Sigmoid colon (tissue), 7 donors: ENCODE measurements at places on chromosomes 5 and 9.

DNA sequence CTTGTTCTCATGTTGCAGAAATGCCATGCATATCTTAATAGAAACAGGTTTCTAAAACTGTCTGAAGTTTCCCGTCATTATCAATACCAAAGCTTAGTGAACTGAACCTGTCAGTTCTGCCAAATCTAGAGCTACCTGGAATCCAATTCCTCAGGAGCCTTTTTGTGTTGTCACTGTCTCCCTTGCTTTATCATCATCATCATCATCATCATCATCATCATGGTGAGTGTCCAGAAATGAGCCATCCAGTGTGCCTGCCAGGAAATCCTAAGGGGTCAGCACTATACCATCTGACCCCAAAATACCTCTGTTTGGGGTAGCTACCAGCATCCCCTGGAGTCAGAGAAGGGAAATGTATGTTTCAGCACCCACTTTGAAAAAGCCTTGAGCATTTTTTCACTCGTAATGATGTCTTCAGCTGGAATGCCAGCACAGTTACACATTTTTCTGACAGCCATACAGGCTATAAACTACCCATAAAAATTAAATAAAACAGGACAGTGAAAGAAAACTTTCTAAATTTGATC lies 150.3 kb downstream of the NR2F1-AS1 start:
- DNase-seq = no peak

DNA sequence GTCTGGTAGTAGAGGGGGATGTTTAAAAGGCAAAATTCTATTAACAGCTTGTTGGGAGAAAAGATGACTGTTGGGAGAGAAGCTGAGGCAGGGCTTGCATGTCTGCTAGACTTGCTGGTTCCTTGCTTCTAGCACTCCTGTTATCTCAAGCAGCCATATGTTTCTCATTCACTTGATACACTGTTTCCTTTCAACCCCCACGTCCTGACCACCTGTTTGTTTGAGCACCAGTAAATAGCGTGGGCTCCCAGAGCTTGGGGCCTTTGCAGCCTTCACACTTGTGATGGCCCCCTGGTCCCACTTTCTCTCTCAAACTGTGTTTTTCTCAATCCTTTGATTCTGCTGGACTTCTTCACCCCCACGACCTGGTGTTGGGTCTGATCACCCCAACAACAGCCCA lies 111.7 kb upstream of the TMEM161B start:
- DNase-seq = no peak

DNA sequence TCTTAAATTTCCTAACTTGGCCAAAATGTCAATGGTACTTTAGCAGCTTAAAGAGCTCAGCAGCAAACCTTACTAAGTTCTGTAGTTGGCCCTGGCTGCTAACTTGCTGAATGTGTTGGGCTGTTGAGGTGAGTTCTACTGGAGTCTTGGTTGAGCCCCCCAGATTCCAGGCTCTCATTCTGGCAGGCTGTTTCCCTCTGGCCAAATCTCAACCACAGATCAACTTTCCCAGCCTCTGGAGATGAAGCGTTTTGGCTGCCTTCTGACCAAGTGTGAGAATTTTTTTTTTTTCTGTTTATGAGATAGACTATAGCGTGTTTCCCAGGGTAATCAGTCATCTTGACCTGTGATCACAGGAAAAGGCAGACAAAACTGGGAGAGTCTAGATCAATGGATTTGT lies 343.7 kb downstream of the EBF1 start:
- no peak for DNase-seq

GRCh38 chr9:136119883-136120393 lies 1.3 kb upstream of the TMEM250 start:
- no peak for DNase-seq

DNA sequence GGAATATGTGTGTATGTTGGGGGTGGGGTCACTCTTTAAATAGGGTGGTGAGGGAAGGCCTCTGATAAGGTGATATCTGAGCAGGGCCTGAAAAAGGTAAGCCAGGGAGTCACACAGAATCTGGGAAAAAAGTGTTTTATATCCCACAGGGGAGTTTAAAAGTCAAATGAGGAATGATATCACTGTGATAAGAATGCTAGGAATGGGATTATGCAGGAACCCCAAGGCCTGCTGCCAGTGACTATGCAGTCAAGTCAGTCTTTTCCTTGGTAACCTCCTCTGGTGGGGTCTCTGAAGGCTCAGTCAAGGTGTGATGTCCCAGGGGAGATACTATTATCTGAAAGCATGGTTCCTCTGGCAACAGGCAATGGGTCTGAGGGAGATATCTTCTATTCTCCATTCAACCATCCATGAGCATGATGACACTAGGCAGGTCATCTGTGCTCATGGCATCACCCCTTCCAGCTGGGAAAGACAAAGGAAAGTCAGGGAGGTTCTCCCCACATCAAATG lies 53.5 kb downstream of the GRIA1 start:
- DNase-seq = no peak

DNA sequence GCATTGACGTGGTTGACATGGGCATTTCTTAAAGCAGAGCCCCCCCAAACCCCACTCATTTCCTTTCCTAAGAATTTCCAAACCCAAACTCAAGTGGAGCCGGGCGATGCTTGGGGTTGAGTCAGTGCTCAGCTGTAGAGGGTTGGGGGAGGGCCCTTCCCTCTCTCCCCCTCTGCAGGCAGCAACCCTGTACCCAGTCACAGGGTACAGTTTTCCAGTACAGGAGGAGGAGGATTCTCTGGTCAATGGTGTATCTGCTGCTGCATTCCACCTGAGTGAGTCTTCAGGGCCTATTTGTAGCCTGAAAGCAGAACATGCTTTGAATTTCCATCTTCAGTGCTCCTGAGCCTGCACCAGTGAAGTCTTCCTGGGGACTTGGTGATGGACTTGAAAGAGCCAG lies 55.8 kb downstream of the ENTREP1 start:
- no peak for DNase-seq

GRCh38 chr9:96129747-96130146 lies 172.2 kb downstream of the HSD17B3 start:
- no peak for DNase-seq

DNA sequence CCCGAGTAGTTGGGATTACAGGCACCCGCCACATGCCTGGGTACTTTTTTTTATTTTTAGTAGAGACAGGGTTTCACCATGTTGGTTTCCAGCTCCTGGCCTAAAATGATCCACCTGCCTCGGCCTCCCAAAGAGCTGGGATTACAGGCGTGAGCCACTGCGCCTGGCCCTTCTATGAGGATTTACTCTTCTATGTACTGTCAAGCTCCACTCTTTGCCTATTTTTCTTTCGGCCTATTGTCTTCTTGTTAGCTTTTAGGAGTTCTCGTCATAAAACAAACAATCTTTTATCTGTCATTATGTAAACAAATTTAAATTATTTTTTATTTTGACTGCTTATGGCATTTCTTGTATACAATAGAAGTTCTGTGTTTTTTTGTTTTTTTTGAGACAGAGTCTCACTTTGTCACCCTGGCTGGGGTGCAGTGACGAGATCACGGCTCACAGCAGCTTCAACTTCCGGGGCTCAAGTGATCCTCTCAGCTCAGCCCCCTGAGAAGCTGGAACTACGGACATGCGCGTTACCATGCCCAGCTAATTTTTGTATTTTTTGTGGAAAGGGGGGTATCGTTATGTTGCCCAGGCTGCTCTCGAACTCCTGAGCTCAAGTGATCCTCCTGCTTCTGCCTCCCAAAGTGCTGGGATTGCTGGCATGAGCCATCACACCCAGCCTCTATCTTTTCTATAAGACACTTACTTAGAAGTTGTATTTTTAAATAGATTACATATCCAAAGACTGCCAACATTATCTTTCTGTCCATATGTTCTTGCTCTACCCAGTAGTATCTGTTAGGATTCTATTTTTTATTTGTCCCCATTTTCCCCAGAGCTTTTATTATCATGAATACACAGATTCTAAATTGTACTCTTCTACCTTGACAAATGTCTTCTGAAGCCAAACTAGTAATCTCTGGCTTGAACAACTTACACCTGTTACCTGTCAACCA lies 29.2 kb downstream of the CSNK1A1 start:
- DNase-seq = no peak

DNA sequence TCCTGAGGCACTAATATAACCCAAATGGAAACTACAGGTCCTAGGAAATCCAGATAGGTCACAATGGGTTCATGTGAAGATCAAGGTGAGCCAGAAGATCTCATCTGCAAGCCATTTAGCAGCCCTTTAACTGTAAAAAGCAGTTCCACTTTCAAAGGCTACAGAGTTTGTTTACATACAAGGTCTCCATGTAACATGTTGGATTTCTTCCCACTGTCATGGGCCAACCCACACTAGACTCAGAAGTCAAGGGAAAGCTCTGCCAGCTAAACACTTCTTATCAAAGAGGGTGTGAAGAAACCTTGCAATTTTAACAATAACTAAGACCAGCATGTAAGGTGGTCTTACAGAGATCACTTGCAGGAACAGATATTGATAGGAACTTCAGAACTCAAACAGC lies 3.8 kb upstream of the CTNNAL1 start:
- no peak for DNase-seq

- no peak for DNase-seq
These were observed 51.8 kb upstream of the TEX48 start for GRCh38 chr9:114733816-114734215.

DNA sequence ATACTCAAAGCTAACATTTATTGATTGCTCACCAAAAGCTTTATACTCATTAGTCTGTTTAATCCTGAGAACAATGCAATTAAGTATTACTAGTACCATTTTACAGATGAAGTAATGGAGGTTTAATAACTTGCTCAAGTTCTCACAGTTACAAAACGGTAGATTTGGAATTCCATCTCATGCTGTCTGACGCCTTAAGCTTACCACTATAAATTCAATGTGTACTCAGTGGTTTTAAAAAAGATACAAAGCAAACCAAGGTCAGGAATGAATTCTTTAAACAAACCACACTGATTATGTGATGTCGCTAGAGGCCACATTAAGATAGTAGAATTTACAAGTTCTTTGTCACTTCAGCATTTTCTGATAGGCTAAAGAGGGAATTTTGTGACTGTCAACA lies 1.2 kb upstream of the C5orf63 start:
- no peak for DNase-seq

GRCh38 chr5:372996-373709 lies 51.6 kb downstream of the AHRR start:
- no peak for DNase-seq

DNA sequence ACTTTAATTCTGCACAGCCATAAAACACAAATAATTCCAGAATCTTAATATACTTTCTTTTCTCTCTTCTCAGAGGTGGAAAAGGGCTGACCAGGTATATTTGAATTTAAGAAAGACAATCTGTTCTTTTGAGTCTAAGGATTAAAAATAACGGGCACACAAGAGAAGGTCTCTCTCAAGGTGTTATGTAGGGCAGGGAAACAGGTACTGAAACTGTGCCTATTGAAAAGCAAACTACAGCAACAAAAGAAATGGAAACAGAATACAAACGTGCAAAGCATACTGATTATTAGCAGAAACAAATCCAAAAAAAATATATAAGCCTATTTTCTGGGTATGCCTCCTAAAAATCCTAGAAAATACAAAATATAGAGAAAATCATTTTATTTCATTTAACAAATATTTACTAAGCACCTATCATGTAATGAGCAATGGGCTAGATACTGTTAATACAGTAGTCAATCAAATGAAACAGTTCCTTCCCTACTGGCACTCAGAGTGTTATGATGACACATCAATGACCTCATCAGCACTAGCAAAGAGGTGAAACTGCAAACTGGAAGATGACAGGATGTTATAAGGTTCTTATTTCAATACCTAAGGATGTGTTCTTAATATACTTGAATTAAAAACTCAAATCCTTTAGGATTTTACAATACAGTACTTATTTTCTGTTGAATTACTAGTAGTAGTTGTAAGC lies 87.7 kb downstream of the AUH start:
- DNase-seq = no peak

- no peak for DNase-seq
These were observed 71.5 kb upstream of the PALM2AKAP2 start for GRCh38 chr9:109708451-109708945.

DNA sequence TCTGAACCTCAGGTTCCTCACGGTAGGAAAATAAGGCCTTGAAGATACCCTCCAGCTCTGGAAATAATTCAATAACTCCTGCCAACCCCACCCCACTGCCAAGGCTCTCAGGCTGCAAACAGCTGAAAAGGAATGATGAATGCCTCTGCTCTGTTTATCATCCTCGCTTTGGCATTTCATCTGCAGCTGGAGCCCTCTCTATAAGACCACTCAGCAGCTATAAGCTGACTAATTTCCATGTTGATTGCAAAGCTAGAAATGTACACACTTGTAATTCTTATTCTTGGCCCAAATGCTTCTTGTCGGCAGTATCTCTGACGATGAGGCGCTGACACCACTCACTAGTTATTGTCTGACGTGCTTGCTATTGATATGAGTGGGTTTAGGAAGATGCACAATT lies 408.4 kb upstream of the NMUR2 start:
- no peak for DNase-seq

DNA sequence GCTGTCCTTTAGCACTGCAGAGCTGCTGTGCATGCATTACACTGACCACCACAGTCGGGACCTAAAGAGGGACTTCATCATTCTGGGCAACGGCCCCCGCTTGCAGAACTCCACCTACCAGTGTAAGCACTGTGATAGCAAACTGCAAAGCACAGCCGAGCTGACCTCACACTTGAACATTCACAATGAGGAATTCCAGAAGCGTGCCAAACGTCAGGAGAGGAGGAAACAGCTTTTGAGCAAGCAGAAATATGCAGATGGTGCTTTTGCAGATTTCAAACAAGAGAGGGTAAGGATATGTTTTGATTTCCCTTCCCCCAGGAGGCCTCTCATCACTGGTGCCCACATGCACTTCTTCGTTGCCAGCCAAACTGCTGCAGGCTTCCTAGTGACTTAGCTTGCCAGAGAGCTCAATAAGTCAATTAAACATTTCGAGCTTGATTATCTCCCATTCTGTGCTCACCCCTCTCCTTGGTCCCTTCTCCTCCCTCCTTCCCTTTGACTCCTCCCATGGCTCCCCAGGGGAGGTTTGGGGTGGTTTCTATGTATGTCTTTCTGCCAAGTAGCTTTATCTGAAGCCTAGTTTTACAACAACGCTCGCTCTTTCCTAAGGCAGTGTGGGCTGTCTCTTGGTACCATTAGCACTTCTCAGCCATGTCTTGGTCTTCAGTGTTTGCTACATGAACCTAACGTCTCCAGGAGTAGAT lies 66.7 kb downstream of the ZNF462 start:
- DNase-seq = no peak

DNA sequence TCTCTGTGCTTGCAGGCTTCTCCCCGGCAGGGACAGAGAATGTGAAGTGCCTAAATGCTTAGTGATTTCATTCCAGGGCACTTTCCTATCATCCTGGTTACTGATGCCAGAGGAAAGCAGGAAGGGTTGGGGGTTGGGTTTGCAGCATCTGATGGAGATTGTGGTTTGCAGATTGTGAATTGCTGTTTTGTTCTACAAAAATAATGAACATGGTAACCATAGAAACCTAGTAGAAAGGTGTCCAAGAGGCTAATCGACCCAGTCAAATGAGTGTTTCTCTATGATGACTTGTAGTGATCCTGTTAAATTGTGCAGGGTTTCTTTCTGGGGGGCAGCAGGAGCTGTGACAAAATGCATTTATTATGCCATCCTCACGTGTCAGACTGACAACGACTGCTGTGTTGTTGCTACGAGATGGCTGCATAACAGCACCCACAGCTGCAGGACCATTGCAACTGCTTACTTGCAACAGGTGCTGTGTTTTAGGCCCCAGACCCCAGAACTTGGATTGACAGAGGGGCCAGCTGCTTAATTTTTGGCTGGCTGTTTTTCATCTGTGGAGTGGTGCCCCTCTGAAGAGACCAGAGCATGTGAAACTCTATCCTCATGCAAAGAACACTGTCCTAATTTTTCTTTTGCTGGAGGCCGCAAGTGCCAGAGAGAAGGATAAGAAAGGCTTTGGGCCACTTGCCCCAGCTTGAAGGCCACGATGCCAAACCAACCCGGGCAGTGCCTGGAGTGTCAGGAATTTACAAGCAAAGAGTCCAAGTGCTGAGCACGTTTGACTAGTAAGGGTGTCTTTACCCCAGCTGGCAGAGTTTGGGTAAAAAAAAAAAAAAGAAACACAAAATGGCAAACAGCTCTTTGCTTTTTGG lies 397.8 kb downstream of the GADD45G start:
- DNase-seq = no peak
